ENCODE measurements at places on chromosomes 3 and 15.

DNA sequence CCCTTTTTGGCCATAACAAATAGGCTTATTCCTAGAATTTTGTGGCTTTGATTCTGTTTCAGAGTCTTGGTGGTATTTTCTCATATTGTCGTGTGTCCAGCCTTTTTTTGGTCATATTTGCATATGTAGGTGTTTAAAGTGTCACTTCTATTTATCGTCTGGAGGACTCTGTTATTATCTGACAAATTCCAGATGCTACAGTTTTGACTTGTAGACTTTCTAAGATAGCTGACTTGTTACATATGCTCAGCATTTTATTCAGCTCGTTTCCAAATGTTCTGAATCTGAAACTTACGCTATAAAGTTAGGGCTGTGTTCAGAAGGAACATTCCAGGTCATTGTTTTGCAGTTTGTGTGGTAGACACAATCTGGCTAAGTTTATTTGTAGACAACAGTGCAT, 1.9 kb downstream of the PPP4R2 start:
- no peak for DNase-seq

GRCh38 chr3:37453393-37454389, 279.3 kb upstream of the LRRFIP2 start:
- DNase-seq, result peak; percentile 77

DNA sequence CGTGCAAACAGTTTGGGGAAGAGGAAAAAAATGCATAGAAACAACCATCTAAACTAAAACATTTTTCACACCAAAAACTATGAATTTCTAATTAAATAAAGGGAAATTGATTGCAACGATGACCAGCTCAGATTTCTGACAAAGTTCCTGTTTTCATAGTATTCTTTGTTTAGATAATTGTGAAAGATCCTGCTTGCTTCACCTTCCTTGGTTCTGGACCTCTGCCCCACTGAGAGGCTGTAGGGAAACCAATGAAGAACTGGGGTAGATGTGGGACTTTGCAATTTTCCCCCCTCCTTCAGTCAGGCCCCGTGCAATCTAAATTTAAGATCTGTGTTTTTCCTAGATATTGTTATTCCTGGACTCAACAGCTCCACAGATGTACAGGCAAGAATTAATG, 13.8 kb upstream of the TEX264 start:
- DNase-seq, result no peak

GRCh38 chr15:63522225-63522578, 17.8 kb downstream of the USP3 start:
- DNase-seq, result no peak

DNA sequence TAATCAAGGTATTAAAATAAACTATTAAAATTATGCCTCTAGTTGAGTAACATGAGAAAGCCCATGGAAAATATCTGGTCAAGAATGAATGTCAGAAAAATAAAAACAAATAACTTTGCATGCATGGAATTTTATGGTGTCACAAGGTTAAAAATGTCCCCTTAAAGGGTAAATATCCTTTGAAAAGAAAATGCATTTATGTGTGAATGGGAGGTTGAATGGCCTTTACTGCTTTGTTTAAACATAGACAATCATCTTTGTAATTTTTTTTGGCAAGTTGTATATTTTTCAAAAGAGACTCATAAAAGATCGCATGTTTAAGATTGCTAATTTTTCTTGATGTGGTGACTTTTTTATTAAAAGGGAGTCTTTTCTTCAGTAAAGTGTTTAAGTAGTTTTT, 564.2 kb downstream of the NR2F2 start:
- DNase-seq, result no peak

- DNase-seq, result no peak
Observed at GRCh38 chr3:70558956-70559355, 246.5 kb upstream of the MDFIC2 start.

GRCh38 chr3:171777596-171777995, 32.7 kb downstream of the PLD1 start:
- DNase-seq, result no peak

DNA sequence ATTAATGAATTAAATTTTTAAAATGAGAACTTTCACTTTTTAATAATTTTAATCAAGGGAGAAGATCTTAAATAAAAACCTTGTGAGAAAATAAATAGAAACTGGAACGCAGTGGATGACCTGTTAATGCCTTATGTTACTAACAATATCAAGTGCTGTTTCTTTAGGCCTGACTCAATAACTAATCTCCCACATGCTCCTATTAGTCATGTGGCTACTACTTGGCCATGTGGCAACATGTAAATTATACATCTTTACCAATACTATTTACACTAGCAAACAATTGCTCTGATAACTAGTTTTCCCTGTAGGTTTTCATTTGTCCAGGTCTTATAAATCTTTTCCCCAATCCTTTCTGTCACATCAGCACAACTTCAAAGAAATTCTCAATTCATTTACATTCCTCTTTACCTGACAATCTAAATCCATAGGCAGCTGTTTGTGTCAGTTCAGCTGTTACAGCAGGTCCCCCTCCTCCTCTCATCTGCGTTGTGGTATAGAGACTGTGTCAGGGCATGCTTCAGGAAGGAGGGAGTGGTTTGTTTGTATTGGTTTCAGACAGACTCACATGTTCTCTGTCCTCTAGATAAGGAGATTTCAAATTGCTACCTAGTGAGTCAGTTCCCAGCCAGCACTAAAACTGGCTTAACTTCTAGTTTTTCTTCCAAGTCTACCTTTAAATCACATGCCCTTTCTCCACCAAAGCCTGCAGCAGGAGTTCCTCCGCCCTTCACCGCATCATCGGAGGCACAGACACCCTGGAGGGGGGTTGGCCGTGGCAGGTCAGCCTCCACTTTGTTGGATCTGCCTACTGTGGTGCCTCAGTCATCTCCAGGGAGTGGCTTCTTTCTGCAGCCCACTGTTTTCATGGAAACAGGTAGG, 11.3 kb upstream of the C3orf52 start:
- peak; percentile 59 for DNase-seq

- DNase-seq, result no peak
Observed at GRCh38 chr3:55204417-55204816, 276.6 kb upstream of the LRTM1 start.

GRCh38 chr3:53171064-53171418, 10.0 kb downstream of the PRKCD start:
- DNase-seq, result no peak

DNA sequence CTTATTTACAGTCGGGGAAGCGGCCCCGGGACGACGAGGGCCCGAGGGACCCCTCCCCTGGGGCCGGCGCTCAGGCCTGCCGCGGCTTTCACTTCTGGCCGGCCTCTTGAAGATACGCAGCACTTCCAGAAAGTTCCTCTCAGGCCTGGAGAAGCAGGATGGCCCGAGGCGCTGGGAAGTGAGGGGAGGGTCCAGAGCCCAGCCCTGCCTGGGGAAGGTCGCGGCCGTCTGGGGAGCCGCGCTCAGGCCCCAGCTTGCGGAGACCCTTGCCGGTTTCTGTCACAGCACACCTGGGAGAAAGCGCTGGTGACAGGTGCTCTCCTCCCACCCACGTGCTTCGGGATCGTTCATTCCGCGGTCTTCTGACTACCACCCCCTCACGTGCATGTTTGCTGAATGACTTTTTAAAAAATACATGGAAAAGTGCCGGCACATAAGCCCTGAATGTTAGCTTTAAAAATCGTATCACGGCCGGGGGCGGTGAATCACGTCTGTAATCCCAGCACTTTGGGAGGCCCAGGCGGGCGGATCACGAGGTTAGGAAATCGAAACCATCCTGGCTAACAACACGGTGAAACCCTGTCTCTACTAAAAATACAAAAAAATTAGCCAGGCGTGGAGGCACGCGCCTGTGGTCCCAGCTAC, 727 bp upstream of the TM2D3 start:
- DNase-seq, result peak; percentile 41

DNA sequence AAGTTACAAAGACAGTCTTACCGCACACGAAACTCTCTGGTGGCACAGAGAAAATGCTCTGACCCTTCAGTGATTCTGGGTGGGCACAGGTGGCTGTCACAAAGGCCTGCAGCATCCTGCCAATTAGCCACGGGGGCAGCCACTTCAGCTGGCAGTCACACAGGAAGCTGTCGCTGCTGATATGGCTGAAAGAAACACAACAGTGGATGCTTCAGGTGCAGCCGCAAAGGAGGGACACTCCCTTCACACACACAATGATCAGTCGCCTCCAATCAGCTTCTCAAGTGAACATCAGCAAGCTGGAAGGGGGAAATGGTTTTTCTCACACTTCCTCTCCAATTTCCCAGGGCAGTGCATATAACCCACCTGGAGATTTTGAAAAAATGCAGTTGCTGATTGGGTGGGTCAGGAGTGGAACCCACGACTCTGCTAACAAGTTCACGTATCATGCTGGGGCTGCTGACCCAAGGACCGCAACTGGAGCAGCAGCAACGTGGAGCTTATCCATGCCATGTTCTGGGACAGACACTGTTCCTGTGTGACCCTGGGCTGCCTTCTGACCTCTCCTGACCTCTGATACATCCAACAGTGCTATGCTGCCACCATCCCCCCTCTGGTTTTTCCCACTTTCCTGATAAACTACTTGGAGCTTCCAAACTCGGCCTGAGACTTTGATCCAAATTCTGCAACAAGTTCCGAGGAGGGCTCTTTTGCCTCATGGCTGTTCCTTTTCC, 106.6 kb downstream of the LRIG1 start:
- no peak for DNase-seq

DNA sequence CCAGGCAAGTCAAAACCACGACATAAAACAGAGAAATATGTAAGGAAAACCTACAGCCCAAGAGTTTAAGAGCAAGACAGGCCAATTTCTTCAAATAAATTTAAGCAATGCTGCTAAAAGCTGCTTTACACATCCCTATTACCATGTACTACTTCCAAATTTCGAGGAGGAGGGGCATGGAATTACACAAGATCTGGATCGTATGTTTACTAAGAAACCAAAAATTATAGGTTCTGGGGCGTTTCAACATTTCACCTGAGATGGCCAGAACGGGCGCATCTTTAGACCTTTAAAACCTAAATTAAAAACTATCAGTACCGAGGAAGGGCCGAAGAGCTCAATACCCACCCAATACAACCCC, 664 bp upstream of the NR2C2 start:
- DNase-seq, result no peak

DNA sequence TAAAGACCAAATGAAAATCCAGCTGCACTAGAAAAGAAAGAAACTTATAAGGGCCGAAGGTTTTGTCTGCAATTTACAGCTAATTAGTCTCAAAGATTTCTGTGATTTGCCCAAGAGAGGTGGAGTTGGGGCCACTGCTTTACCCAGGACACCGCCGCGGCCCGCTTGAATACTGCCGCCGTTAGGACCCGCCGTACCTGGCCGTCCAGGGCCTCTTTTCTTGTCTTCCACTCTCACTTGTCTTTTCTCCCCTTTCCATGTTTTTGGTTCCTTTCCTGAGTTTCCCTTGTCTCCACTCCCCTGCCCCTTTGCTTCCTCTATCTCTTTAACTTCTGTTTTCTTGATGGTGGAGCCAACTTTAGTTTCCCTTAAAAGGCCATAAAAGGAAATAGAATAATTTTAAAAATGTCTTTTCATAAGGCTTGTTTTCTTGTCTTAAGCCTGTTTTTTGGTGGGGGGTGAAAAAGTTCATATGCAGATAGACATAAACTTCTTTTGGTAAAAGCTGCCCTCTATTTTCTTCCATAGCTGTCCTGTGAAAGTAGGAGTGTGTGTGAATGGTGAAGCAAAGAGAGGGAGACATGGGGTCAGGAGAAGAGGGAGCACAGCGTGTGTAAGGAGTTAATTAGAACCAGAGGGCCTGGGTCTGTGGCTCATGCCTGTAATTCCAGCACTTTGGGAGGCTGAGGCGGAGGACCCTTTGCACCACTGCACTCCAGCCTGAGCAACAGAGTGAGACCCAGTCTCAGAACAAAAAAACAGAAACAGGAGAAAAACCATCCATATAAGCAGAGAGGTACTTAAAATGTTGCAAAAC, 16.0 kb upstream of the CCNL1 start:
- peak; percentile 31 for DNase-seq

DNA sequence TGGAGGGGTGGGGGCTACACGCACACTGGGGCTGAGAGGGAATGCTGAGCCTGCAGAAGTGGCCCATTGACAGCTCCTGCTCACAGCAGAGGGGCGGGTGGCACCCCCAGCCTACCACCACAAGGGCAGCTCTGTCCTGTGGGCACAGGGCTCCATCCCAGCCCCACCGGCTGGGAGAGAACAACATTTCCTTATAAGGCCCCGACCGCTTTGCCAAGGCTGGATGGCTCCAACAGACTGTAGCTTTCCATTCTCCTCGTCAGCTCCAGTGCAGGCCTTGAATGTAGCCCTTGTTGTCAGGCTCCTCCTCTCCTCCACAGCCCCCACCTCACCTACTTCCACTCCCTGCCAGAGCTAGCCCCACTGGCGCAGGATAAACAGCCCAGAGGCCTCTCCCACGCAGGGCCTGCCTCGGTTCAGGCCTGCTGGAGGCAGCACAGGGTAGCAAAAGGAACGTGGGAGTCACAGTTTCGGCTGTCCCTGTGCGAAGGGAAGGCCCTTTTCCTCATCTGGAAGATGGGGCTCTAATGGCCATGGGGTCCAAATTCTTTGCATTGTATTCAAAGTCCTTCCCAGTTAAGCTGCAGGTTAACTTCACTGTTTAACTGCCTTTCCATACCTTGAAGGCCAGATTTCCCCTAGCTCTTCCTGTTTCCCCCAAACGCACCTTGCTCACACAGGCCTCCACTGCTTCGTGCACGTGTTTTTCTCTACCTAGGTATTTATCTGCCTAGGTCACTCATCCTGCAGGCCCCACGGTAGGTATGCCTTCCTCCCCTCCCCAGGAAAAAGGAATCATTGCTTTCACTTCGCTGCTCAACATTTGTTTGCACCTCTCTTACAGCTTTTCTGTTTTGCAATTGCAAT, 101.6 kb upstream of the LPP start:
- no peak for DNase-seq

GRCh38 chr15:37528432-37528831, 406.0 kb upstream of the TMCO5A start:
- no peak for DNase-seq

GRCh38 chr3:113649174-113649845, 47.1 kb downstream of the USF3 start:
- no peak for DNase-seq

DNA sequence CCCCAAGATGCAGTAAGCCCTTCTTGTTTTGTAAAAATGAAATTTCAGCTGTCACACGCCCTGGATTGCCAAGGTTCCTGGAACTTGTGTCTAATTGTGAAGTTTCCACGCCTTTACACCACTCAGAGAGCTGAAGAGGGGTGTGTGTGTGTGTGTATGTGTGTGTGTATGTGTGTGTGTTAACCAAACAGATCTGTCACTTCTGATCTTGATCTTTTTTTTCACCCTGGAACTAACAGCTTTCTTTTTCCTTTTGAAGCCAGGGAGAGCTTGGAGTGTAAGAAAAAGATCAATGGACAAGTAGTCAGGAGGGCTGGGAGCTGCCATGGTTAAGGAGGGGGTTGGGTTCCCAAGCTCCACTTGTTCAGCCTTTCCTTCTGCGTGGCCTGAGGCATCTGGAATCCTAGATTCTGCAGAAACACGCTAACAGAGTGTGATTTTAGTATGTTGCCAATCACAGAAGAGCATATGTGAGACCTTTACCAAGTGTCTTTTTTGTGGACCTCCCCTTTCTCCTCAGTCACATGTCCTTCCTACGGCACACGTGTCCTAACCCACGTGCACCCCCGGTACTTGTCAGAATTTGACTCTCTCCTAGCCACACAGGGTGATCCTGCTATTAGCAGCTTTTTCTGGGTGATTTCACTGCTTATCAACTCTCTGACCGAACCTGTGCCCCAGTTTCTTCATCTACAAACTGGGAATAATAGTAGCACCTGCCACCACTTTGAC, 11.5 kb downstream of the TIMP4 start:
- DNase-seq, result no peak

Data from HuH-7.5 (cell line).